ENCODE measurements at places on chromosomes 12 and 14.

GRCh38 chr12:105036937-105037649 lies 47.2 kb downstream of the ALDH1L2 start:
- H3K27ac ChIP-seq: no peak overlapping the region
- no peaks in the 10 kb centered on the region for H3K36me3 ChIP-seq
- no peak for DNase-seq
- no peak overlapping the region for H3K4me3 ChIP-seq
- H3K4me1 ChIP-seq: no peaks in the 10 kb centered on the region
- H3K27me3 ChIP-seq: no peaks in the 10 kb centered on the region

GRCh38 chr14:103699901-103700752 lies 15.1 kb downstream of the XRCC3 start:
- DNase-seq: no peak
- H3K36me3 ChIP-seq: no peaks in the 10 kb centered on the region
- H3K4me3 ChIP-seq: no peak overlapping the region

- no peak overlapping the region for H3K27ac ChIP-seq
- no peak overlapping the region for H3K4me3 ChIP-seq
- no peak for DNase-seq
- H3K4me1 ChIP-seq: no peaks in the 10 kb centered on the region
Measured at GRCh38 chr14:77186911-77187648, 5.5 kb downstream of the TMEM63C start.

- no peak overlapping the region for H3K27ac ChIP-seq
- DNase-seq: no peak
- no peak overlapping the region for H3K4me3 ChIP-seq
Measured at GRCh38 chr12:130075497-130076076, 86.7 kb upstream of the FZD10 start.

DNA sequence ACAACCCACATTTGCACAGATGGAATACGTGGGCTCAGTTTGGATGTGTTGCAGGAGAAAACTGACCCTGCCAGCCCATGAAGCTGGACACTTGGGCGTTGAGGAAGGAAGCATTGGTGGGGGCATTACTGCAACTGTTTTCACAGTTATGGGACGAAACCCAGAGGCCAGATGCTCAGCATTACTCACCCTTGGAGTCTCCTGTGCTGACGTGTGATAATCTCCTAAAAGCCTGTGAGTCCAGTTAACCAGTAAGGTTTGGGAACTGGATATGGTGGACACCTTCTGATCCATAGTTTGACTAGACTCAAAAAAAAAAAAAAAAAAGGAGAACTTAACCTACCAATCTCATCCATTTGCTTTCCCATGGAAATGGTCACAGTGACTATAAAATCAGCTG lies 52.8 kb upstream of the EGLN3 start:
- H3K36me3 ChIP-seq: no peaks in the 10 kb centered on the region
- H3K27ac ChIP-seq: no peak overlapping the region
- no peaks in the 10 kb centered on the region for H3K27me3 ChIP-seq
- H3K4me3 ChIP-seq: no peak overlapping the region
- H3K4me1 ChIP-seq: no peaks in the 10 kb centered on the region
- DNase-seq: no peak

GRCh38 chr12:109451400-109451799 lies 25.7 kb downstream of the KCTD10 start:
- H3K36me3 ChIP-seq: peaks cover 8% of the 10 kb centered on the region
- no peak for DNase-seq
- H3K4me3 ChIP-seq: no peak overlapping the region
- no peaks in the 10 kb centered on the region for H3K27me3 ChIP-seq

All from Panc1 (cell line).